Activated CD8-positive, alpha-beta memory T cell treated with anti-CD3 and anti-CD28 coated beads for 1 hour (primary cell): ENCODE measurements at places on chromosomes 2 and 18.

GRCh38 chr2:95071856-95072255, 46.3 kb downstream of the MAL start:
- DNase-seq: no peak

GRCh38 chr2:64210816-64211215, 66.6 kb upstream of the PELI1 start:
- no peak for DNase-seq

- DNase-seq: no peak
Measured at GRCh38 chr18:30450927-30451326, 591.6 kb downstream of the DSC3 start.

GRCh38 chr2:562391-563364, 114.5 kb downstream of the TMEM18 start:
- no peak for DNase-seq

DNA sequence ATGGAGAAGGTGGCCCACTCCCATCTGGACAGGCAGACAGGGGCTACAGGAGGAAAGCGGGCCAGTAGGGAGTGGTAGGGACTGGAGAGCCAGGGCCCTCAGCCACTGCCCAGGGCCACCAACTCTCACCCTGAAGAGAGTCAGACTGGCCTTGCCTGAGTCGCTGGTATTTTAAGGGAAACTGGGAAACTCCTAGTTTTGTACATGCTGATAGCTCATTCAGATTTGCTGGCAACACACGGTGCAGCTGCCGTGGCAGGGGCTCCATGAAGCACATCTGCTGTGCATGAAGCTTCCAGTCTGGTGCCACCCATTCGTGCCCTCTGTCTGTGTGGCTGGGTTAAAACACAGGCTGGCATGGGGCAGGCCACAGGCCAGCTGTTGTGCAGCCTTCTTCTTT, 137.3 kb upstream of the GLI2 start:
- no peak for DNase-seq

GRCh38 chr2:218291318-218292047, 820 bp downstream of the TMBIM1 start:
- no peak for DNase-seq

DNA sequence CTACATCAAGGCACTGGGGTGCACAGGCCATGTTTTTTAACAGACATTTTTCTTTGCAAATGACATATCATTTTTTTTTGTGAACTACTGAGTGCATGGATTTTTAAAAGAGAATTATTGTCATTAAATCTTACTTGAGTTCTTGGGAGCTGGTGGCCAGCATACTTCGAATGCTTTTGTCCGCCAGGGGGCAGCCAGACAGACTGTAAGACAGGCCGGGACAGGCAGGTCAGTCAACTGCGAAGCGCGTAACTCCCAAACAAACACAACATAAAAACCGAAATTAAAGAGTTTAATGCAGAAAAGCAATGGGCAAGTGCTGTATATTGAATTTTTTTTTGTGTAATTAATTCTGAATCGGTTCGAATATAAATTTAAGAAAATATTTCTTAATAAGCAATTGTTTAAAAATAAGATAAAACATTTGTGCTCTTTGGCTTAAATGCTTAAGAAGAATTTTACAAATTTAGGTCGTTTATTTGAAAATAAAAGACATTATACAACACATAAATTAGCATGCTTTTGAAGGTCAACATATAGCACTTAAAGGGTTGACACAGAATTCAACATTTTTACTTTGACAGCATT, 142.2 kb upstream of the PXDN start:
- DNase-seq: no peak

DNA sequence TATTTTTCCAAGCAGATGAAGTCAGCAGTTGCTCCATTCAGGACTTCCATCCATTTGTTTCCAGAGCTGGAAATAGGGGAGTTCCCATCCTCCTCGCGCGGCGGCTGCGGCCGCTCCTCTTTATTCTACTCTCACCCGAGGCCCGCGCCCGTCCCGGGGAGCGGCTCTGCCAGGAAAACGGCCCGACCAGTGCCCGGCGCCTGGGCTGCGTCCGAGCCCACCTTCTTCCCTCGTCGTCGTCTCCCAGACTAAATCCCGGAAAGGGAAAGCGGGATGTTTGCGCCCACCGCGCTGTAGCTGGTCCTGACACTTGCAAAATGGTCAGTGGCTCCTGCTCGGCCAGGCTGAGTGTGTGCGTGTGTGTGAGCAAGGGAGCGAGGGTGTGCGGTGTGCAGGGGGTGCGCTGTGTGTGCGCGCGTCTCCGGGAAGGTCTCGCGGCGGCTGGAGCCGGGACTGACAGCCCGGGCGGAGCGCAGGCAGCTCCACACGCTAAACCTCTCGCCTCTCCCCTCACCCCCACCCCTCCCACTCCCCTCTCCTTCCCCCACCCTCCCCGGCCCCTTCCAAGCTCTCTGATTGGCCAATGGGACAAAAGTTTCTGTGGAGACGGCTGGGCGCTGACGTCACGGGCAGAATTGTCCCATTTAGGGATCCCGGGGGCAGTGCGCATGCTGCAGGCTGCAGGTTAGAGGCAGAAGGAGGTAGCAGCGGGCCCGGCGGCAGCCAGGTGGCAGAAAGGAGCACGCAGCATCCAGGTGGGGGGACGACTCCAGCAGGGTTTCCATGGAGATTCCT, at the start of gene NOL4:
NOL4 (minus strand) TSS at position 491 of the 795 bp plus-strand sequence. CDS start 1,660 bp downstream, outside the sequence.
- no peak for DNase-seq

- no peak for DNase-seq
Measured at GRCh38 chr2:11753886-11754699, 7.7 kb downstream of the LPIN1 start.

GRCh38 chr2:118246726-118247125, 158.5 kb downstream of the INSIG2 start:
- no peak for DNase-seq

GRCh38 chr18:50742952-50743351, 76.9 kb downstream of the MRO start:
- no peak for DNase-seq
